ENCODE measurements at places on chromosomes 16 and 17.

DNA sequence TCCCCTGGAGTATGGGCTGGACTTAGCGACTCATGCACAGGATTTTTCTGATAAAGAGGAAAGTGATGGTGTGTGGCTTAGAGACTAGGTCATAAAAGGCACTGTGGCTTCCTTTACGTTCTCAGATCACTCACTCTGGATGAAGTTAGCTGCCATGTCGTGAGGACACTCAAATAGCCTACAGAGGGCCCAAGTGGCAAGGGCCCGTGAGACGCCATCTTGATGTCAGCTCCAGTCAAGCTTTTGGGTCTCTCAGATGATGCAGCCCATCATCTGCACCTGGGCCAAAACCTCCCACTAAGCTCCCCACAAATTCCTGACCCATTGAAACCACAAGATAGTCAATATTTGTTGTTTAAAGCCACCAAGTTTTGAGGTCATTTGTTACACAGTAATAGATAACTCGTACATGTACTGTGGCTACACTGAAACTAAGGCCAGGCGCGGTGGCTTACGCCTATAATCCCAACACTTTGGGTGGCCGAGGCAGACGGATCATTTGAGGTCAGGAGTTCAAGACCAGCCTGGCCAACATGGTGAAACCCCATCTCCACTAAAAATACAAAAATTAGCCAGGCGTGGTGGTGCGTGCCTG is 14.7 kb downstream of the ST6GALNAC2 start:
- DNase-seq: no peak

GRCh38 chr17:61926826-61927207 is 965 bp downstream of the INTS2 start:
- DNase-seq: no peak

DNA sequence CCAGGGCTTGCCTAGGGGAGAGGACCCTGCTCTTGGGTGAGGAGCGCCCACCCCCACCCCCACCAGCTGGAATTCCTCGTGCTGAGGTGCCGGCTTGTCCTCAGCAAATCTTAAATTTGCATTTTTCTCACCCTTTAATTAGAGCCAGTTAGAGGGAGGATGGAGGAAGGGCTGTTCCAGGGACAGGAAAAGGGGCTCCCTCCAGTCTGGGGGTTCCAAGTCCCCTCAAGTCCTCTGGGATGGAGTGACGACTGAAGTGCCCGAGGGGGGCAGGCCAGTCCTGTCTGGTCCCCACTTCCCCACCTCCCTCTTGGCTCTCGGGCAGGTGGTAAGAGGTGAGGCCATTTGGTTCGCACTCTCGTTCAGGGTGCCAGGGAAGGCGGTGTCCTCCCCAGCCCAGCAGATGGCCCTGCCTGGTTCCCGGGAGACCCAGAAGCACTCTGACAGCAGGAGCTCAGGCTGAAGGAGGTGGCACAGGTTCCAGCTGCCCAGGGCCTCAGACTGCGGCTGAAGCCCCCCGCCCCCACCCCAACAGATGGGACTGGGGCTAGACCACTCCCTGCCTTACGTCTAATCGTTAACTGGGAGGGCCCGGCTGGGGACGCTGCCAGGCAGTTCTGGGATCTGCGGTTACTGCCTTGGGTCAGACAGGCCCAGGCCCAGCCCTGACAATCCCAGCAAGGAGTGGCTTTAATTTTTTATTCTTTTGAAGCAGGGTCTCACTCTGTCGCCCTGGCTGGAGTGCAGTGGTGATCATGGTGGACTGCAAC is 2.2 kb downstream of the RAB26 start:
- DNase-seq: no peak

DNA sequence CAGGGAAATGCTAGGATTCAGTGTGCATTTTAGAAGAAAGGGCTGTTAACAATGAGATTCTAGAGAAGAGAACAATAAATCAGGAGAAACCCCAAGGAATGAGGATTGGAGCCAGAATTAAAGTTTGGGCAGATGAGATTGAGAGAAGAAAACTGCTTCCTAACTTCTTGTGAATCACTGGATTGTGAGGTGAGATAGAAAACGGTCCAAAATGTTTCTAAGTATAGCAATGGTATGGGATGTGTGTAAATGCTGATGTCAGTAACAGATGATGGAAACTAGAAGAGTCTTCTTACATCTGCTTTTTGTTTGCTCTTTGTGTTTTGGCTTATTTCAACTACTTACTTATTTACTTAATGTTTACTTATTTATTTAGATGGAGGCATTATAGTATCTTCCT is 123.0 kb downstream of the KCNJ2 start:
- no peak for DNase-seq

GRCh38 chr17:10178506-10178991 is 19.9 kb downstream of the GAS7 start:
- DNase-seq: no peak

DNA sequence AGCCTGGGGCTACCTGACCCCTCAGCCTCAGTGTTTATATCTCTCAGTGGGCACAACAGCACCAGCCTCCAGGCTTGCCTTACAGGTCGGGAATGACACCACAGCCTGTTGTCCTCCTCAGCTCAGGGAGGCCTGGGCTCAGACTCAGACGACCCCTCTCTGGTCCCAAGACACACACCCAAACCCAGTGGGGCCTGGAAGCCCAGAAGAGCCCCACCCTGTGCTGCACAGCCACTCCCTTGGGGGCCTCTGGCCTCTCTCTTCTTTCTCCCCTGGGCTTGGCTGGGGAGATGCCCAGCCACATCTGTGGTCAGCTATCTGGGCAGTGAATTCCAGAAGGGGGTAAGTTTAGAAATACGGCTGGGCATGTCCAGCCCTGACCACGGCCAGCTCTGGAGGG is 2.4 kb downstream of the NATD1 start:
- no peak for DNase-seq
